ENCODE measurements at places on chromosomes 7 and 10.

- no peak for DNase-seq
These were observed 253.4 kb downstream of the WDR11 start for GRCh38 chr10:121104476-121105111.

GRCh38 chr7:111173990-111174389 lies 83.1 kb downstream of the LRRN3 start:
- no peak for DNase-seq

- no peak for DNase-seq
These were observed 77.9 kb downstream of the GSAP start for GRCh38 chr7:77338260-77338659.

- no peak for DNase-seq
These were observed 157.8 kb upstream of the FAM171A1 start for GRCh38 chr10:15528859-15529239.

GRCh38 chr7:101667920-101668319 lies 38.8 kb upstream of the MYL10 start:
- DNase-seq, result no peak

DNA sequence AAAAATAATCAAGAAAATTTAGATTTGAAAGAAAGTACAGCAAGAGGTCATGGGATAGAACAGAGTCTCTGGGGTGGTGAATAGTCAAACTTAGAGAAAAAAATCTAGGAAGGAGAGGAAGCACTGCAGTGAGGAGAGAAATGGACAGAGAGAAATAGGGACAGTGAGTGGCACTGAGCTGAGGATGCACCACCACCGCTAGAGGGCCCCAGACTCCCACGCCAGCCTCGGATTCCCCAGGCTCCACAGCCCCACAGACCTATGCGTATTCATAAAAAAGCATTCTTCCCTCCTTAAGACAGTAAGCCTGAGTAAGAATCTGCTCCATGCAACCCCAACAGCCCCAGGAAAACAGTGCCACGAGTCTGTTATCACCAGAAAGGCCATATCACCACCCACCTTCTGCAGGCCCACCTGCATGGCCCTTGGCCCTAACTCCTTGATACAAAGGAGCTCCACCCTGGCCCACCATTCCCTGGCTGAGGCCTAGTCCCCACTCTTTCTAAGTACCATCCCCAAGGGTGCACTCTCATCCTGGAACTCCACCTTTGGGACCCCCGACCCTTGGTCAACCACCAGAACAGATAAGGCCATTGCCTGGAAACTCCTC lies 91.0 kb downstream of the ALOX5 start:
- no peak for DNase-seq

- DNase-seq, result no peak
These were observed 470.8 kb upstream of the ADARB2 start for GRCh38 chr10:2208106-2208505.

DNA sequence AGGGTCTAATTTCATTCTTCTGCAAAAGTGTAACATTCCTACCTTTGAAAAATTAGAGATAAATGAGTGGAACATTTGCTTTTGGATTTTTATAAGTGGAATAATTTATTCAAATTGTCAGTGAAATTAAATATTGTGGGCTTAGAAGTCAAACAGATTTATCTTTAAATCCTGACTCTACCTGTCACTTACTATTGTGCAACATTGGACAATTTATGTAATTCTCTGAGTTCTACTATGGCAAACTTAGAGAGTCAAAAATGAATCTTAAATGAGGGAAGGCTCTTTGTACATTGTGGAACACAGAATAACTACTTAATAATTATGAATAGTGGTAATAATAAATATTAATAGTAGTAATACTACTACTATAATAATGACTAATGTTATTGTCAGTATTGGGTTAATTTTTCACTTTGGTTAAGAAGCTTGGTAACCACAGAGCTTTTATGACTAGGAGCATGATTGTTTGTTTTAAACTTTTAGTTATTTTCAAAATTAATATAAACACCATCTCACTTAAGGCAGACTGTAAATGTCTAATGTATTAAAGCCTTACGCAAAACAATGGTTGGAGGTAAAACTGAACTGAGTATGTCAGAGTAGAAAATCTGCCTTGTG lies 70.0 kb downstream of the PRKG1 start:
- DNase-seq, result no peak

DNA sequence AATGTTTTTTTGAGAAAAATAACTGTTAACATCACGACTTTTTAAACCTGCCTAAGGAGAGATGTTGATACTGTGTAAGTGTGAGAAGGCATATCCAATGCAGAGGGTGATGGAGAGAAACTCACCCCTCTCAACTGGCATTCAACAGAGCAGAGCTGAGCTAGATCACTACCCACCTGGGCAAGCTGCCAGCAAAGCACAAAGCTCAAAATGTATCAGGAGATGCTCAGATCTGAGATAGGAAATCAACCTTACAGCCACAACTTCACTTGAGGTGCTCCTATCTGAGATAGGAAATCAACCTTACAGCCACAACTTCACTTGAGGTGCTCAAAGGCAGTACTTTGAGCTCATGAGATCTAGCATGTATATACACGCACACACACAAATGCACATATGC lies 151.5 kb upstream of the PDE1C start:
- DNase-seq, result no peak

DNA sequence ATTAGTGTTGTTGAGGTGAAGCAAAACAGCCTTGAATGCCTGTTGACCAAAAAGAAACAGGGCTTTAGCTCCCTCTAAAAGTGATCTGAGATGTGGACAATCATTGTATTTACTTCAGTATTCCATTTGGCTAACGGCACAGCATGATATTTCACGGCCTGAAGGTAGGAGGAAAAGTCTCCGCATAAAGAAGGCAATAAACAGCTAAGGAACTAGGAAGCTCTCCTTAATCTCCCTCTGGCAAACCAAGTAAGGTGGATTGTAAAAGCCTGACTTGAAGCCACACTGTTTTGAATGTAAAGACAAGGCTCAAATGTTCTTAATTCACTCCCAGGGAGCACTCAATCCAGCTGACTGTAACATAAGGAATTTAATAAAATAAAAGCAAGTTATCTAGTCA lies 160.0 kb upstream of the ZNF804B start:
- DNase-seq, result no peak

GRCh38 chr7:11328309-11328708 lies 354.6 kb downstream of the PHF14 start:
- no peak for DNase-seq

- DNase-seq, result no peak
These were observed 73.0 kb upstream of the LEP start for GRCh38 chr7:128167791-128168666.

- no peak for DNase-seq
These were observed 1.0 kb upstream of the LRRTM3 start for GRCh38 chr10:66924674-66925345.

DNA sequence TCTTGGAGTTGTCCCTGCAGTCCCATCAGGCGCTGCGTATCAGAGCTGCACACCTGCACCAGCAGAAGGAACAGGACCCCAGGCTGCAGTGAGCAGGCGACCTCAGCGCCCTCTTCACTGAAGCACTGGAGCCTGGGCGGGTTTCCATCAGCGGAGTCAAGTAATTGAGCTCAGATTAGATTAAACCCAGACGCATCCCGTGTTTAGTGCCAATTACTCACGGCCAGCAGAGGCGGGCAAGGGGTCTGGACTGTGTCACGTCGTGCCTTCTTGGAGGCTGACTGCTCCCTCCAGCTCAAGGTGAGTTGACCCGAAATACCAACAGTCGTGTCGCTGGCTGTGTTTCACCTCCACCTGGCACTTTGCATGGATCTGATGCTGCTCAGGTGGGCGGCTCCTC lies 123.6 kb downstream of the CXCL12 start:
- DNase-seq, result no peak

DNA sequence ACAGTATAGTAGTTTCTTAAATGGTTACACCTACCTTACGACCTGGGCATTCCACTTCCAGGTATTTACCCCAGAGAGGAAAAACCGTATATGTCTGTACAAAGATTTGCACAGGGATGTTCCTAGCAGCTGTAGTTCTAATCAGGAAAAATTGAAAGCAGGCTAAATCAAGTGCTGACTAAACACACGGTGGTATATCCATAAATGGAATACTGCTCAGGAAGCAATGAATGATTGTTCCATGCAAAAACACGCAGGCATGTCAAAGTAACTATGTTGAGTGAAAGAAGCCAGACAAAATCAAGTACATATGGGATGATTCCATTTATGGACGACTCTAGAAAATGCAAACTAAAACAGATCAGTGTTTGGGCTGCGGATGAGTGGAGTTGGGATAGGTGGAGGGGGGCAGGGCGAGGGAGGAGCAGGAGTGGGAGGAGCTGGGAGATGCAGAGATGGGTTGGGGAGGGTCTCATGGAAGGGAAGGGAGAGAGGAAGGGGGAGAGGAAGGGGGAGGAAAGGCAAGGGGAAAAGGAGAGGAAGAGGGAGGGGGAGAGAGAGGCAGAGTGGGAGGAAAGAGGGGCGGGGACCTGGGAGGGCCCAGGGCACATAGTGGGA lies 484 bp upstream of the MSRB2 start:
- DNase-seq, result no peak

- DNase-seq, result no peak
These were observed 1.5 kb downstream of the IL6 start for GRCh38 chr7:22728401-22729029.

- no peak for DNase-seq
These were observed 272.4 kb downstream of the USP6NL start for GRCh38 chr10:11339013-11339412.

- DNase-seq, result no peak
These were observed 35.5 kb downstream of the GPR141 start for GRCh38 chr7:37719077-37719476.

DNA sequence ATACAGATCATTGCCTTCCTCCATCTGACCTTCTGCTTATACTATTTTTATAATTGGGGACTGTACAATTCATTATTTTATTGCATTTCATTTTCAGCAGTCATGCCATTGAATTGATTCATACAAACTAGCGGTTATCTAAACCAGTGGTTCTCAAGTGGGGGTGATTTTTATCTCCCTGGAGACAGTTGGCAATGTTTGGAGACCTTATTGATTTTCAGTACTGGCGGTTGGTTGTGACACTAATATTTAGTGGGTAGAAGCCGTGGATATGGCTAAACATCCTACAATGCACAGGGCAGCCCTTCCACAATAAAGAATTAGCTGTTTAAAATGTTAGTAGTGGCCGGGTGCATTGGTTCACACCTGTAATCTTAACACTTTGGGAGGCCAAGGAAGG lies 765.9 kb downstream of the LRMDA start:
- DNase-seq, result no peak

GRCh38 chr7:42690794-42691639 lies 220.9 kb downstream of the C7orf25 start:
- no peak for DNase-seq

DNA sequence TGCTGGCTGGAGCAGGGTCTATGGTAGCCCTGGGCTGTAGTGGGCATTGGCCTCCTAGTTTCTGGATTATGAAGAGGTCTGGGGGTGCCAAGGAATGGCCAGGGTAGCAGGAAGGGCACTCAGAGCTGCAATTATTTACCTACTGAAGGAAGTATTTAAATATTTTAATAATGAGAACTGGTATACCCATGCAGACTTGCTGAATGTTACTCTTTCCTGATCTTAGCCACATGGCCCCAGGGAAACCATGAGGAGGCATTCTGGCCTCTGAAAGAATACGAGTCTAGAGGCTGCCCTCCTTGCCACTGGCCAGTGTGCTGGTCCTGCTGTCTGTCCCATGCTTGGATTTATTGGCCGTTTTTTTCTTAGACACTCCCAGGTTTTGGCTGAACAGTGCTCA lies 599.7 kb downstream of the LRMDA start:
- DNase-seq, result no peak

- no peak for DNase-seq
These were observed 665.2 kb downstream of the INHBA start for GRCh38 chr7:41037691-41038090.

GRCh38 chr10:8056871-8057331 lies 2.4 kb downstream of the GATA3 start:
- DNase-seq, result no peak

GRCh38 chr10:102791754-102792395 lies 45.3 kb downstream of the CYP17A1 start:
- no peak for DNase-seq

- DNase-seq, result no peak
These were observed 44.4 kb downstream of the MYPN start for GRCh38 chr10:68153473-68154210.
